Activated CD8-positive, alpha-beta T cell treated with anti-CD3 and anti-CD28 coated beads, Interleukin-2, amount 10 ng/mL, durations not matched to agents 7 days and 5 days (primary cell): ENCODE measurements at places on chromosomes 4 and X.

DNA sequence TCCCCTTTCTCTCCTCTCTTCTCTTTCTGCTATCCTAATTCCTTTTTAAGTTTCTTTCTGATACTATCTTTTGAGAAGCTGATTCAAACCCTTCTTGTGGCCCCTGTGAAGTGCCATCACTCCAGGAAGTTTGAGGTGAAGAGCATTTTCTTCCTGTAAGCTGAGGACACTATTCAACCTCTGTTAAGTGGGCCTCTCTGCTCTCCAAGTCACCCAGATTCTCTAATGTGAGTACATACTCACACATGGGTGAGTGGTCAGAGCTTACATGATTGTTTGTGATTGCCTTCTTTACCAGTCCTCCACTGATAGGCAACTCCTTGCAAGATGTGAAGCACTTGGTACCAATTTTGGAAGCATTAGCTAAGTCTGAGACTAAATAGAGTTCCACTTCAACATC, 18.4 kb upstream of the SMIM10L2A start:
- DNase-seq, result no peak

DNA sequence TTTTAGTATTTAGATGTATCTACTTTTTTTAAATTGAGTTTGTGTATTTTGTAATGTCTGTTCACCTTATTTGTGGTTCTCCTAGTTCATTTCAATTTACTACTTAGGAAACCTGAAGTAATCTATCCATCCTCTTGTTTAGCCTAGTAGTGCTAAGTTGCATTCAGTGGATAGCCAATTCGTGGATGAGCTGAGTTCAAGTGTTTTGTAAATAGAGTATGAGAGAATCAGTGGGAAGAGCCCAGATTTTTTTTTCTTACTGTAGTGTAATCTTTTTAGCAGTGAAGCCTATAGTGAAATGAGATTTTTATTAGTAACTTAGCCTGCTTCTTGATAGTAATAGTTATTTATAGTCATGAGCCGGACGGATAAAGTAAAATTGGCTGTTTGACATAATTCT, 21.7 kb downstream of the STAG2 start:
- no peak for DNase-seq

- no peak for DNase-seq
Observed at GRCh38 chr4:94700298-94700697, 57.5 kb upstream of the BMPR1B start.

GRCh38 chr4:68360231-68360968, 10.5 kb upstream of the YTHDC1 start:
- DNase-seq, result no peak

DNA sequence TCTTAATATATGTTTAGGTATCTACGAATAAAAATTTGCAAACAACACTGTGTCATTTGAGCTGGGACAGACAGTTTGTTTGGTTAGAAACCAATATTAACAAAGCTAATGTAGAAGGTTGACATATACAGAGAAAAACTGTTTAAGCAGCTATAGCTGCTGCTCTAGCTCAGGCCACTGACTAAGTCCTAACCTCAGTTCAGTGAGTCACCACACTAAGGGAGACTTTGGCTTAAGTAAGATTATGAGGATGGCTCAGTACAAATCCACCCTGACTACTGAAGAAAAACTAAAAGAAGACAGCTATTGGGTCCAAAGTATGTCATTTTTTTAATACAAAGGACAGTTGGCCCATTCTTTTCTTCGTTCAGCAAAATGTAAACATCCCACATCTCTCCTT, 717.3 kb upstream of the ACTRT1 start:
- no peak for DNase-seq

DNA sequence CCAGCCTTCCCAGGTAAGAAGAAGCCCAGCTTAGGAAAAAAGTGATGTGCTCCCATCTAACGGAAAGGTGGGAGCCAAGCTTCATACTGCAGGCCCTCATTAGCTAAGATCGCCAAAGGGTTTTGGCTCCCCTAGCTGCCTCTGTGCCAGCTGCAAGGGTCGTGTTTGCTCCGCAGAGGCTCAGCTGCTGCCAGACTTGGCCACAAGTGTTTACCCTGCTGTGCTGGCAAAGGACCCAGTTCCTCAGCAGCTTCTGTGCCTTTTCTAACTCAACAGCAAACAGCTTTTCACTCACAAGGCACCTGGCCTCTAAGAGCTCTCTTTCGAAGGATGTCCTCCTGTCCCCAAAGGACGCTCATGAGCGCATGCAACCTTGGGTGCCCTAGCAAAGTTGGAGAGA, 12.2 kb upstream of the VMA21 start:
- no peak for DNase-seq

DNA sequence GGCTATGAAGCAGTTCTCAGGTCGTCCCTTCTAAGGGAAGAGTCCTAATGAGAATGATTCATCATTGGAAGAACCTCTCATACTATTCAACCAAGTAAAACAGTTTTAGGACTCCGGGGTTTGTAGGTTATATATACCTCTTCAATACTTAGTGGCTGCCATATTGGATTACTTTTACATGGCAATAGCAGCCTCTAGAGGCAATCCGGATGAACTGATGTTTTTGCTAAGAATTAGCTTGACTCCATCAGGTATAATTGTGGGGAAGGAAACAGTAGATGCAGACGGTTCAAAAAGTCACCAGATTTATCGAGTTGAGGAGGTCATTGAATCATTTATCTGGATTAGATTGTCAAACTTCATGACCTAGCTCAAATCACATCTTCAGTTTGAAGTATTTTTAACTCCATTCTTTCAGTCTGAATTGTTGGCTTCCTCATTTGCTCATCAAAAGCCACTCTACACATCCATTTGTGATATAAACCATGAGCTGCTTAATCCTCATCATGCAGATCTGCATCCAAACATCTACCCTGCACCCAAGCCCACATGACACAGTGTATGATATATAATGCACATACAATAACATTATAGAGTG, 28.4 kb downstream of the GUCY1B1 start:
- peak; percentile 31 for DNase-seq

DNA sequence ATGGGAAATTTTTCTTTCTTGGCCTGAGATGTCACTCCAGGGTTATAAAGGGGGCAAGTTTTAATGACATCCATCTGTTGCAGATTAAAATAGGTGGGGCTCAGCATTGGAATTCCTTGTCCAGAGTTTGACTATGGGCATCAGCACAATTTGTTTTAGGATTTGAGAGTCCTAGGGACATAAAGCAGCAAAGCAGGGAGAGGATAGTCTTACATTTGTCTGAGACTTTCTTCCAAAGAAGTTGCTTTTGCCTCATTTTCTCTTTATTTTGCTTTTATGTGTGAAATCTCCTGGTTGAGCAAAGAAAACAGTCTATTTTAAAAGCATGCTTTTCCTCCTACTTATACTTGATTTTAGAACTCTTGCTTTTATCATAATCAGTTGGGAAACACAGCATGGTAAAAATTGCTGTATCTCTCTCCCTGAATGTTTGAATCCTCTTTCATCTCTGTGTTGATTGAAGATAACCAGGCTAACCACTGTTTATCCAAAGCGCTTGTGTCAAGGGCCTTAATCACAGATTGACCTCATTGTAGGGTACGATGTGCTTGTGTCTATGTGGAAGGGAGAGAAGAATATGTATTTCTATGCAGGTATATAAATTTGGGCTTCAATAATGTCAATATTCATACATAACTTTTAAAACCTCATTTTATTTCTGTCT, 121.5 kb downstream of the ANK2 start:
- DNase-seq, result no peak

DNA sequence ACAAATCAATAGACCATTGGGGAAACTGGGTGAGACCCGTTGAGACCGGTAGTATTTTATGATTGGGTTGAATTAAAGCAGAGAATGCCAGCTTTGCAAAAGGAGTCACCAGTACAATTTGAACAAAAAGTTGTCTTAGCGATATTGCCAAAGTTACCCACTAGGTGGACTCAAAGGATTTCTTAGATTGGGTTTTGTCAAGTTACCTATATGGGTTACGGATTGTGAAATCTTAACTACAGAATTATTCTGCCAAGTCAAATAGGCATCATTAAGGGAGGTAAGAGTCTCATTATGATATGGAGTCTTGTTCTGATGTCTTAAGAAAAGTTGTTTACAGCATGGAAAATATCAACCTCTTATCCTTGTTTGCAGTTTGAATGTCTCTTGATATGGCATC, 15.0 kb upstream of the CT47A1 start:
- no peak for DNase-seq
